NCI-H2081 (cell line): ENCODE measurements at places on chromosomes 1 and 21.

- DNase-seq, result no peak
Observed at GRCh38 chr1:83625646-83626045, 373.3 kb downstream of the TTLL7 start.

DNA sequence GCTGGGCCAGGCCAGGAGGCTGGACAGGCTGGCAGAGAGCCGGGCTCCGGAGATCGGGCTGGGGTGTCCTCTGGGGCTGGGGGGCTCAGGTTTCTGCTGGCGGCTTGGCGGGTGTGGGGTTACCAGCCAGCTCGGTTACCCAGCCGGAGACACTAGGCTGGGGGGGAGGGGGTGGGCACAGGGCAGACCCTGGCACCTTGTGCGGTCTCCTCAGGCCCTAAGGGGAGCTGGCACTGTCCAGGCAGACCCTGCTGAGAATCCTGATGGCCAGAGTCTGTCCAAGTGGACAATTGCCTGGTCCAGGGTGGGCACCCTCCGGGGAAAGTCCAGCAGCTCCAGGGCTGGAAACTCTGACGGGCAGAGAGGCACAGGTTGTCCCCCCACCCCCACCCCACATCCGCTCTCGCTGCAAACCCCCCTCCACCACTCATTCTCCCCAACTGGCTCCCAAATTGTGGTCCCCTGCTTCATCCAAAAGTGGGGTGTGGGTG lies 6.7 kb downstream of the ZBTB7B start:
- DNase-seq, result no peak

DNA sequence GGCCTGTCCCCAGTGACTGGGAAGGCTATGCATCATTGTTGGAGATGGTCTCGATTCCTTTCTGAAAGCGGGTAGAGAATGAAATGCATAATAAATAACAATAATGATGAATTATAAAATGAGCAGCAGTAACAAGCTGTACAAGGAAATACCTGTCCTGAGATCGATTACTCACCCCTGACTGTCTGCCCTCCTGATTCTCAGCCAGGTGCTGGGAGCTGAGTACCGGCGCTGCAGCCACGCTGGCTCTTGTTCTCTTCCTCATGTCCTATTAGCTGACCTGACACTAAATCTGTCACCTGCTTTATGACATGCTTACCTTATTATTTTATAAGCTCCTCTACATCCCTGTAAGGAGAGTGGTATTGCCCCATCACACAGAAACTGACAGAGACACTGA lies 3.4 kb downstream of the AGPAT3 start:
- DNase-seq, result no peak

DNA sequence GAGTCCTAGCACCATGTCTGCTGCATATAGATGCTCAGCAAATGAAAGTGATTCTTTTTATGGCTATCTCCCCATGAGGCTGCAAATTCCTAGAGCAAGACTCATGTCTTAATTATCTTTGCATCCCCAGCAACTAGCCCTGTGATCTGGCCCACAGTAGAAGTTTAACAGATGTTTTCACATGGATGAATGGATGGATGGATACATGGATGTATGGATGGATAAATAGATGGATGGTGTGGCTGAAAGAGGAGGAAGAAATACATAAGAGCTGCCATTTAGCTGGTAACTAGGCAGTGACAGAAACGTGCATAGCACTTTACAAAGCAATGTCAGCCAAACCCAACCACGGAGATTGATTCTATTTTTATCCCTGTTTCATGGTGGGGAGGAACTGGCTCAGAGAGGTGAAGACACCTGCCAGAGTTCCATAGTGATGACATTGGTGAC lies 32.7 kb upstream of the ZBTB40 start:
- no peak for DNase-seq

DNA sequence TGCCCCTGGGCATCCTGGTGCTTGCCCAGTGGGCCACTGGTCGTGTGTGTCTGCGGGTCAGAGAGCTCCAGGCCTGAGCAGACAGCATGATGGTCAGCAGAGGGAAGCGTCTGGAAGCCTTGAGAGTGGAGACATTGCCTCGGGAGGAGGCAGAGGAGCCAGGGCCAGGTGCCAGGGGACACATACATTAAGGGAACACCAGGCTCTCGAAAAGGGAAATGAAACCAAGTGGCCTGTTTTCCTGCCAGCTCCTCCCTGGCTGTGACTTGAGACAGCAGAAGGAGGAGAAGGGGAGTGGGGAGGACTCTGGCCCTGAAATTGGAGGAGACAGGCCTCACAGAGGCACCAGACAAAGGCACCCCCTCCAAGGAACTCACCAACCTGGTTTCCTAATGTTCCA lies 62.4 kb upstream of the LRP8 start:
- no peak for DNase-seq

DNA sequence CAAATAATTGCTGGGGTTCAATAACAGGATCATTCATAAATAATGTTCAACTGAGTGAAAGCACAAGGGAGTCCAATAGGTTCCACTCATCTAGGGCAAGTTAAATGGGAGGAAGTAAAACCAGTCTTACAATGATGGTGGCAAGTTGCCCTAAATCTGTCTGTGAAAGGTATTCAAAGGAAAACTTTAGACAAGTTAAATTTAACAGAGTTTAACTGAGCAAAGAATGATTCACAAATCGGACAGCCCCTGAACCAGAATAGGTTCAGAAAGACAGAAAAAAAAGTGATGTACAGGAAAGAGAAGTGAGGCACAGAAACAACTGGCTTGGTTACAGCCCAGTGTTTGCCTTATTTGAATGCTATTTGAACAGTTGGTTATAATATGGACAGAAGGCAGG lies 183.5 kb upstream of the ADGRL4 start:
- no peak for DNase-seq

DNA sequence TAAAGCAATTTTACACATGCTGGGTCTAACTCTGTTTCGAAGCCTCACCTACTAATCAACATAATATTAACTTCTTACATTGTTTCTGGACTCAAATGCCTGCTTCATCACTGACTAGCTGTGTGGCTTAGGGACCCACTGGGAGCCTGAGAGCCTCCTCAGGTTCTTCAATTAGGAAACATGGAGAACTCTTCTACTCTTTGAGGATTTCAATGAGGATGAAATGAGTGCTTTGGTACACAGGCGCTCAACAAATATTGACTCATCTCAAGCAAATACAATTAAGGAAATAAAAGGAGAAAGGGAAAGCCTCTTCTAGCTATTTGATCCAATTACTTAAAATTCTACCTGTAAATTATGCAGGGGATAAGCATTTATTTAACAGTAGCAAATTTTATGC lies 84.4 kb upstream of the JAK1 start:
- DNase-seq, result peak; percentile 72

DNA sequence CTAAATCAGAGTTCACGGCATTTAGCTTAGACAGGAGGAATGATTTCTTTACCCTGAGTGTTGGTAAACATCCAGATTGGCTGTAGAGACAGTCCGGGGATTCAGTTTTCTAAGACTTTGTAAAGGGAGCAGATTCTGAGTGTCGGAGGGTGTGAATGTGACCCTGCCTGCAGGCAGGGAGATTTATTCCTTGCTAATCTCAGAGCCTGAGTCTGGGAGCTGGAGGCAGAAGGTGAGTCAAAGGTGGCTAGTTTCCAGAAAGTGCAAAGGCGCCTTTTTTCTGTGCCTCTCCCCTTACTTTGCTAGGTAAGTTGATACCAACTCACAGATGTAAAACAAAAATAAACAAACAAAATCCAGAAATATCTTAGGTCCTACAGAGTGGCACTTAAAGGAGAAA lies 11.7 kb downstream of the ATP1B1 start:
- DNase-seq, result no peak
